G401 (cell line): ENCODE measurements at places on chromosomes 6 and 20. TPM values are rescaled to one million over a fixed set of nuclear protein-coding genes. Genes with fewer than 3 reads are reported as not detected.

GRCh38 chr6:4950836-4951533 is 52.9 kb downstream of the RPP40 start:
- DNase-seq, result no peak

The CCDC170 gene
- not detected in 2 replicates for total RNA-seq

- peak; percentile 80 for DNase-seq
These were observed 161.7 kb downstream of the DTNBP1 start for GRCh38 chr6:15500901-15501825.

The TRMT6 gene
- 12.7 and 15.9 TPM in 2 replicates for total RNA-seq

The RIPPLY2 gene
- total RNA-seq, result not detected in 2 replicates

DNA sequence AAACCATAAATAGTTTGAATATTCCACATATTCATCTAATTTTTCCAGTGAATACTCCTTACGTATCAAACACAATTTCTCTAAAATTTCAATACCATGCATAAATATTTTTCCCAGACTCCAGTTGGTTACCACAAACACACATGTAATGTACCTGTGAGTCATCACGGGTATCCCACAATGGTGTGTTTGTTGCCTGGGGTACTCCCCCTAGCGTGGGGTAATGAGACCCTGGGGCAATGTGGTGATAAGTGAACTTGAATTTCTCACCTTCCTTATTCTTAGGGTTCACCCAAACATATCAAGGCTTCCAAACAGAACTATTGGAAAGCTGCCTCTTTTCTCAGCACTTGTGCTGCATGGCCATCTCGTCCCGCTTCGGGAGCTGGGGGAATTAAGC is 51.0 kb downstream of the STX7 start:
- no peak for DNase-seq

- DNase-seq, result no peak
These were observed 27.0 kb upstream of the ADGRF5 start for GRCh38 chr6:46948699-46949098.

The MED20 gene
- 23.8 TPM in 2 replicates for total RNA-seq

The PPP1R11 gene
- 18.6 and 29.3 TPM in 2 replicates for total RNA-seq

The EDN3 gene
- not detected in 2 replicates for total RNA-seq

The ZNF512B gene
- 5.5 and 5.9 TPM in 2 replicates for total RNA-seq

The COL20A1 gene
- not detected in 2 replicates for total RNA-seq

The SEMG2 gene
- total RNA-seq, result not detected in 2 replicates

- DNase-seq, result no peak
These were observed 82.7 kb downstream of the FARS2 start for GRCh38 chr6:5343998-5344397.

The HLA-DQB1 gene
- not detected in 2 replicates for total RNA-seq

The GJA1 gene
- total RNA-seq, result 316 and 402 TPM in 2 replicates

DNA sequence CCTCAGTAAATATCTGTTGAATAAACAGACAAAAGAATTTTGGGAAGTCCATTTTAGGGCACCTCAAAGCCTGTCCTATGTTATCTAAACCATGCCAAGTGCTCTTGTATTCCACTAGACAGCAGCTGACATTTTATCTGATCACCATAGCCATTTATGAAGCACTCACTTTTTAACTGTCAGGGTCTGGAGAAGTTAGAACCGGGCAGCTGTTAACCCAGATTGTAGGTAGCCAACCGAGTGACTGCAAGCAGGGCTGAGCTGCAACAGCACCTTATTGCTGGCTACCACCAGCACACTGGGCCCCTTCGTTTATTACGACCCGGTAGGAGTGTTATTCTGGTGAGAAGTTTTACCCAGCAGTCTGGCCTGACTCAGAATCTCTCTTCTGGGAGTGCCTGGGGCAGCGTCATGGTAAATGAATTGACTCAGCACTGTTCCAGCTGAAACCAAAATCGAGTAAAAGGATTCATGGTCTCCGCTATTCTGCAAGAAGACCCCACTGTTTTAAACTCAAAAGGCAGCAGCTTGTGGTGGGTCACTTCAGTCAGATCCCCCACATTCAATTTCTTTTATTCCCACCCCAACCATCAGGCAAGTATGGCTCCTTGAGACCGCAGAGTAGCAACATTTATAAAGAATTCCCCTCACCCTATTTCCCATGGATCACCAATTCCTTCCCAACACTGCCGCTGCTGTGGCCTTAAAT is 1.7 kb downstream of the UBE2V1 start:
- no peak for DNase-seq

DNA sequence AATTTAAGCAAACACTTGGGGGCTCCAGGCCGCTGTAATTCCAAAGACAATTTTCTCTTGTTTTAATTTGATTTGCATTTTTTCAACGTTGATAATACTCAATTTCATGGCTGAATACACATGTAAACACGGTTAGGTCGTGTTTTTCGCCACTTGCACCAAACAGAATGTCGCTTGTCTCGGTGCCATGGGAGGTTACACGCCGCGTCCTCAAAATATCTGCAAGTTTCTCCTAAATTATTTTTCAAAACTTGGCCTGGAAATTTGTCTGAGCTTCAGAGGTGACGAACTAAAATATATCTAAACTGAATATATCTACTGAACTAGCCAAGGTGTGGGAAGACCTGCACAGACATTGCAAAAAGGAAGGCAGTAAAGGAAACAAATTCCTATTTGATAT is 15.0 kb downstream of the FOXA2 start:
- DNase-seq, result no peak

GRCh38 chr6:38057994-38058393 is 238.5 kb downstream of the ZFAND3 start:
- no peak for DNase-seq
